ENCODE measurements at places on chromosomes 7 and 10.
A peak's percentile ranks its signal among the peaks of the same experiment; 100 is the strongest.

DNA sequence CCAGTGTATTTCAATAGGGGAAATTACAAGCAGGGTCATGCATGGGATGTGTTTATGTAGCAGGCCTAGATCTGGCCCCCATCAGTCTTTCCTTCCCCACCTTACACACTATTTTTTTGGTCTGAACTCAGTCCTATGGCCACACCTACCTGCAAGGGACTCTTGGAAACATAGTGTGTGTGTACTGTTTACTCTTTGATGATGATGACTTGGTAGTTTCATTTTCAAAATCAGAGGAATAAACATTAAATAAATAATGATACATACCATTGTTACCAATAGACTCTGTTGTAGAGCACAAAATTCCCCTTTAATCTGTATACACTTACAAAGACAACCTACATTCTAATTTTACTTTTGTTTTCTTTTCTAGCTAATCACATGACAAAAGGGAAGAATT is 191.0 kb downstream of the ZEB1 start:
- no peak for DNase-seq

DNA sequence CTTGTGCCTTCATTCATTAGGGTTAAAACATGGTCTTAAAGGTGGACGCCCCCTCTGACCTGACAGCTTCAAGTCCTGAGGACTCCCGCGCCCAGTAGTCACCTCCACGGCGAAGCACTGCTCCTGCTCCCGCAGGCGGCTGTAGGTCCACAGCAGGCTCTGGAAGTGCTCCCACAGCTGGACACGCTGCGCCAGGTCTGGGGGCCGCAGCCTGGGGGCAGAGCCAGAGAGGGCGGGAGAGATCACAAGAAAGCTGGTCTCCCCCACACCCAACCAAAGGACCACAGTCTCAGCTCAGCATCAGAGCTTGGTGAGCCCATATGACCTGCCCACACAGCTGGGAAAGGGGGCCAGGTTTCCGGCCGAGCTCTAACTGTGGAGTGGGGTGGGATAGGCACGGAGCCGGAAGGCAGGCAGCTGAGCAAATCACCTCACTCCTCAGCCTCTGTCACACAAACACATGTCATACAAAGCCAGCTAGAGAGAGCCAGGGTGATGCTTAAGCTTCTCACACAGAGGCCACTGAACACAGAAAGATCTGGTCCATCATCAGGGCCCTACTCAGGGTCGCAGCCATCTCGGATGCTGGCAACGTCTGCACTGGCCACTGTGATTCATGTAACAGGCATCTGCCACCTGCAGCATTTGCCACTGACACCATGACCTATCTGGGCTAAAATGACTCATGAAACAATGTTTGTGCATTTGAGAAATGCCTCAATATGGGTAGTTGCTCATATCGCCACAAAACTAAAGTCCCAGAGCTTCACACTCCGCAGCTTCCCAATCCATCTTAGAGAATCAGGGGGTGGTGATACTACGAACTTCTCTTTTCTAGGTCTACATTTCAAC is 12.6 kb downstream of the HPS1 start:
- DNase-seq: peak; percentile 89

DNA sequence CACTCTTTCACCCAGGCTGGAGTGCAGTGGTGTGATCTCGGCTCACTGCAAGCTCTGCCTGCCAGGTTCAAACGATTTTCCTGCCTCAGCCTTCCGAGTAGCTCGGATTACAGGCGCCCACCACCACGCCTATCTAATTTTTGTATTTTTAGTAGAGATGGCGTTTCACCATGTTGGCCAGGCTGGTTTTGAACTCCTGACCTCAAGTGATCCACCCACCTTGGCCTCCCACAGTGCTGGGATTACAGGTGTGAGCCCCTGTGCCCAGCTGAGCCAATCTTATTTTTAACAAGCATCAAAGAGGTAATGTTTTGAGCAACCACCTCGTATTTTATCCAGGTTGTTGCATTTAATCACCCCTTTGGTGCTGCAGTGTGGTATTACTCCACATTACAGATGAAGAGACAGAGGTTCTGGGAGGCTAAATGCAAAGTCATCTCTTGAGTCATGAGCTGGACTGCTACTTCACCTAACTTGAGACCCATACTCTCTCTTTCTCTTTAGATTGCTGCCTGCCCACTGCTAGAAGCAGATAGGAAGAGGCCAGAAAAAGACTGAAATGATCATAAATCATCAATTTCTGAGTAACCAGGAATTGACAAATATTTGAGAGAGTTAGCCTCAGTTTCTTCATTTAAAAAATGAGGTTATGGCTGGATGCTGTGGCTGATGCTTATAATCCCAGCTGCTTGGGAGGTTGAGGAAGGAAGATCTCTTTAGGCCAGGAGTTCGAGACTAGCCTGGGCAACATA is 116.2 kb downstream of the CAMK1D start:
- no peak for DNase-seq

DNA sequence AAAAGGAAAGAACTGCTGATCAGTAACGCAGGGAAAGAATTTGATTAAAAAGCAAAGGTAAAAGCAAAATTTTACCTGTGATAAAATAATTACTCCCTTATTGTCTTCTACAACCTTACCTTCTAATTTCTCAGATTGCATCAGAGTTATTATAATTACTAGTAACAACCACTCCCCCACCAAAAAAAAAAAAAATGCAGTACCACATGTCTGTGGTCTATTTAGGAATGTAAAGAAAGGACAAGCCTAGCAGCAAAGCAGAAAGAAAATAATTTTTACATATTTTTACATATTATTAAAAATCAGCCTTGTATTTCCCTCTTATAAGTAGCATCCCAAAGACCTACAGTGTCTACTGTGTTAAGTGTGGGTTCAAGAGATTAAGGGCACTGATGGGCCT is 430.4 kb downstream of the TFEC start:
- no peak for DNase-seq

DNA sequence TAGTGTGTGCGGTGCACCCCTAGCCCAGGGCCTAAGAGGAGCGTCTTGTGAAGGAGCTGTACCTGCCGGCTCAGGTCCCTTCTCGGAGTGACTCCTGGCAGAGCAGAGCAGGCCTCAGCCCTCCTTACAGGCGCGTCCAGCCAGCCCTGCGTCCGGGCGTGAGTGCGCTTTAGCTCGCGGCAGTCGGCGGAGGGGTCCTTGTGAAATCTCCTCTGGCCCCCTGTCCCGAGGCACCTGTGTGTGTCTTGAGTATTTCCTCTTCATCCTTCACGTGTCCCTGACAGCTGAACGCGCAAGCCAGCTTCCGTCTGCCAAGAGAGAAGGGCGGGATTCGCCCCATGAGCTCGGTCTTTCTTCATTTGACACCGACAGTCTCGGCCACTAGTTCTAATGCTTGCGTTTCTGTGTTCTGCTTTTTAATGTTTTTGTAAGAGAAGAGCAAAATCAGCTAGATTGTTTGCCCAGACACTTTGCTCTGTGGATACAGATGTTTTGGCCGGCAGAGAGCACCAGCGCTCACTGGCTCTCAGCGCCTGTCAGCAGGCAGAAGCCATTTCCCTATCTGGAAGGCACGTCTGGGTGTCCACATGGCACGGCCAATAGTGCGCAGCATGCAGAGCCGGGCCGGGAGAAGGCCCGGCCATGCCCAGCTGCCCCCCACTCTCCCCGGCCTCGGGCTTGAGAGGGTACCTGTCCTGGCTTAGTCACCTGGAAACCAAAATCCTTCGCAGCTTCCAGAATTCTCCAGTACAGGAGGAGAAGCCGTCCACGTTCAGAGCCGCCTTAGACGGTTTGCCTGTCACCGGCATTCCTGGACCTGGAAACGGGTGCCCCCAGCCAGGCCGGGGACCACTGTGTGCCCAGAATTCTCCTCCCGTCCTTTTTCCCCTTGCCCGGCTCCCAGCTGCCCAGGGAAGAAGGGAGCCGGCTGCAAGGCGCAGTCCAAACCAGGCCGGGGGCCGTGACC is 7.0 kb downstream of the GET4 start:
- DNase-seq: no peak

GRCh38 chr7:7953806-7954205 is 14.8 kb upstream of the GLCCI1 start:
- no peak for DNase-seq

- DNase-seq: no peak
These were observed 11.2 kb downstream of the MUC17 start for GRCh38 chr7:101031082-101031481.

DNA sequence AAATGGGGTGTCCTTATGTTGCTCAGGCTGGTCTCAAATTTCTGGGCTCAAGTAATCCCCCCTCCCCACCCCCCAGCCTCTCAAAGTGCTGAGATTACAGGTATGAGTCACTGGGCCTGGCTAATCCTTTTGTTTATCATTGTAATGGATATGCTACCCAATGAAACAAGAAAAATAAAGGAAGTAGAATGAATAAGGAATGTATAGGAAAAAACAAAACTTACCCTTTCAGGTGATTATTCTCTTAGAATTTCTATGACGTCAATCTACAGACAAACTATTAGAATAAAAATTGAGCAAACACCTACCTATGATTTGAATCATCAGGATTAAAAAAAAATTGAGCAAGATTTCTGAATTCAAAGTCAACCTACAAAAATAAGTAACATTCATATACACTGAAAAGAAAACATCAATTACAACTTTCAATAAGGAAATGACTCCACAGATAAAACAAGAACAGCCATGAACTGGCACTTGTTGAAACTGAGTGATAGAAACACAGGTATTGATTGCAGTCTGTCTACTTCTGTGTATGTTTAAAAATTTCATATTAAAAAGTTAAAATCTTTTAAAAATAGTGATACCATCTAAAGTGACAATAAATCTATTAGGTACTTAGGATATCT is 12.2 kb downstream of the ADAM12 start:
- DNase-seq: no peak

GRCh38 chr10:24513155-24513554 is 210.5 kb downstream of the ARHGAP21 start:
- DNase-seq: peak; percentile 16

DNA sequence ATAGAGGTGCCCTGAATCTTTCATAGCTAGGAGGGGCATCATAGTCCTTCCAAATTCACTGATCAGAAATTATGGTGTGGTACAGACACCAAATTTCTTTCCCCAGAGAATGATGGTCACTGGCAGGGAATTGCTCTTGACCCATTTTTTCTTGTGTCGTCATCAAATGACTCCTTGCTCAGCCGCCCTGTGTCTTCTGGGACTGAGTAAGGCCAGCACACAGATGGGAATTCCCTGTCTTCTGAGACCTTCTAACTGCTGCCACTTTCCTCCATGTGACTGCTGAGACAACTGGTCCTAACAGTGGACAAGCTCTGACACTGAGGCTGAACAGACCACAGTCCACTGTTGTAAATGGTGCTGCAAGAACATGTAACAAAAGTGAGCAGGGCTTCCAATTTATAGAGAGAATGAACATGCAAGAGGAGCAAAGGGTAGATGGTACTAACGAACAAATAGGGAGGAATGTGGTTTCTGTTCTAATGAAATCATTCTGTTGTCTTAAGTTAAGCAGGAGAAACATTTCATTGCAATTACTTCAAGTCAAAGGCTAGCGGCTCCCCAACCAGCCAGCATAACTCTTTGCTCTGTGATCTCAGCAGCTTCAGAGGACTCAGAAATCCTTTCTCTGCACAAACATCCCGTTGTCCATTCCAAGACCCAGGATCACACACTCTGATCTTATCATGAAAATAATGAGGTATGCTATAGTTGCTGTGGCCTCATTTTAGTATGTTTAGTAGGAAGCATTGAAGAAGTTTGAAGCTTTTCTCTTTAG is 235.9 kb upstream of the PRSS1 start:
- DNase-seq: no peak

DNA sequence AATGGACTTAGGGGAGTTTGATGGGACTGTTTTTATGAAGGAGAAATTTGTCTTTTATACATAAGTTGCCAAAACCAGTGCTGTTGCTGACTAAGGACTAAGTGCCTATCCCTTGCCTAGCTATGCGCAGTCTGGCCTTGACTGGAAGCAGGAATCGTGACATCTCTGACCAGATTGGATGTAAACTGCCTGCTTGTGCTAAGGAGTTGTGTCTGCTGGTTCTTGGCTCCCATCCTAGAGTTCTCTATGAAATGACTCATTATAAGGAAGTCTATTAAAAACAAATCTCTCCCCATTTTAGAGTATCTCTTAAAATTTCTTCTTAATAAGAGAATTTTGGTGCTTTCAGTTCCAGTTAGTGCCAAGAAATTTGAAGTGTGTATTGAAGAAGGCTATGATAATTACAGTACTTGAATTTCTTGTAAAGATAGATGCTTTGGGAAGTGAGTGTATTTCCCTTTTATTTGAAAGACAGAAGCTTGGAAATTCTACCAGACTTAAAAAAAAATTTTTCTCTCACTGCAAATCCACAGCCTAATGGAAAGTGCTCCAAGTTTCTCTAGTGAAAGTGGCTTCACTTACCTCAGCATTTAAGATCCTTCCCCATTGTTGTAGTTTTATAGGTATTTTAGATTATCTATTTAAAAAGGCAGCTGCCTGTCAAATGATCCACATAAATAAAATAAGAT is 77.6 kb downstream of the BICC1 start:
- DNase-seq: peak; percentile 82

DNA sequence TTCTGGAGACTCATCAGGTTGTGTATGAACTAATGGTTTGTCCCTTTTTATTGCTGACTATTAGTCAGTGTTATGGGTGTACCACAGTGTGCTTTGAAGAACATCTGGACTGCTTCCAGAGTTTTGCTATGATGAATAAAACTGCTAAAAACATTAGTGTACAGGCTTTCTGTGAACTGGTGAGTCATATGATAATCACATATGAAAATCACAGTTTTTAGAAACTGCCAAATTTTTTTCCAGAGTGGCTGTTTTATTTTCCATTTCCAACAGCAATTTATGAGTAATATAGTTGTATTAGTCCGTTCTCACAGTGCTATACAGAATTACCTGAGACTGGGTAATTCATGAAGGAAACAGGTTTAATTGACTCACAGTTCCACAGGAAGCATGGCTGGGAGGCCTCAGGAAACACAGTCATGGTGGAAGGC is 281.2 kb upstream of the VSTM2A start:
- DNase-seq: peak; percentile 97

GRCh38 chr10:123945325-123945920 is 53.8 kb upstream of the CPXM2 start:
- peak; percentile 66 for DNase-seq

DNA sequence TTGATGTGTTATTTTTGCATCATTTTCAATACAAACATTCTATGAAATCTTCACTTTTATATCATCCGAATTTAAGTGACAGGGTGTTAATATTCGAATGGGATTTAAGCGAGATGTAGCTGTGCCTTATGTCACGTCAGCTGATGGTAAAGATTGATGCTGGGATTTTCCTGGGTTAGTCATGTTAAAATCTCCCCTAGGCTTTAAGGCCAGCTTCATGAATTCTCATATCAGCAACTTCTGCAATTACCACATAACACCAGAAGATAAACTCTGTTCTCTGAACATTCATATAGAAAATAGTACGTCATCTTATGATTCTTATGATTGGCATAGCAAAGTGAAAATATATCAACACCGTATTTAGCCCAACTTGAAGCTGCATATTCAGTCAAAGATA is 669.2 kb downstream of the PCDH15 start:
- DNase-seq: no peak
